ENCODE measurements at places on chromosomes 13 and 19.

DNA sequence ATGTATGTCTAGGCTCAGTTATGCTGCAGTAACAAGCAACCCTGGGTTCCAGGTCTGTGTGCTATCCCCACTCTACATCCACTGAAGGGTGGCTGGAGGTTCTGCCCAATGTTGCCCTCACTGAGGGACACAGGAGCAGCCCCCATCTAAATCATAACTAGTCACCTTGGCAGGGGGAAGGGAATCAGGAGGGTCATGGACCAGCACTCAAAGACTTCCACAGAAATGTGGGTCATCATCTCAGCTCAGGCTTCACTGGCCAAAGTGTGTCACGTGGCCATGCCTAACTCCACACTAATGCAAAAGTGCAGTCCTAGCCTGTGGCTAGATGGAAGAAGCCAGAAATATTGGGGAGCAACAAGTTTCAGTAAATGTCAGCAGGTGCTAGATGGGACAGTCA lies 137.3 kb upstream of the ZNF507 start:
- no peak for DNase-seq

GRCh38 chr13:103289681-103290080 lies 223.5 kb upstream of the SLC10A2 start:
- DNase-seq, result no peak

DNA sequence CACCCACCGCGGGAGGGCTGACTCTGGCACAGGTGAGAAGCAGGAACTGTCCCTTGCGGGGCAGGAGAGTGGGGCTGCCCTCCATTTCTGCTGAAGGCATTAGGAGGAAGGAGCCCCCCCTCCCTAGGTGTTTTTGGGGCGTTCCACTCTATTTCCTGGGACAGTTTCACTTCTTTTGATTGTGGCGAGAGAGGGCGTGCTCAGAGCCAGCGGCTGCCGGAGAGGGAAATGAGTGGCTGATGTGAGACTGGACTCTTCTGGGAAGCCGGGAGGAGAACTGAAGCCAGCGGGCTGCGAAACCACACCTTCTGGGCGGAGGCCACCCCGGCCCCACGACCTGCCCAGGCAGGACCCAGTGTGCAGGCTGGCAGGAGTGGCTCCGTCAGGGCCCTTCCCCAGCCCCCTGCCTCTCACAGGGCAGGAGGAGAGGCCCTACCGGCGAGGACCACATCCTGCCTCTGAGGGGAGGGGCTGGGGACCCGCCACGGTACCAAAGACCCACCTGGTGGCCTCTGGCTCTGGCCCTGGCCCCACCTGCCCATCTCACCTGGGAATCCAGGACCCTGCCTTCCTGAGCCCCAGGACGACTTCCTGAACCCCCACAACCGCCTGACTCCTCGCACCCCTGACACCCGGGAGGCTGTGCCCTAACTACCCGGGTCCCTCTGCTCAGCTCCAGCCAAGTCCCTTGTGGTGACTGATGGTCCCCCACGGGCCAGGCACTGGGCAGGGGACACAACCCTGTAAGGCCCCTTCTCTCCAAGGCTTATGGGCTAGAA lies 25.9 kb downstream of the MPND start:
- DNase-seq, result no peak

DNA sequence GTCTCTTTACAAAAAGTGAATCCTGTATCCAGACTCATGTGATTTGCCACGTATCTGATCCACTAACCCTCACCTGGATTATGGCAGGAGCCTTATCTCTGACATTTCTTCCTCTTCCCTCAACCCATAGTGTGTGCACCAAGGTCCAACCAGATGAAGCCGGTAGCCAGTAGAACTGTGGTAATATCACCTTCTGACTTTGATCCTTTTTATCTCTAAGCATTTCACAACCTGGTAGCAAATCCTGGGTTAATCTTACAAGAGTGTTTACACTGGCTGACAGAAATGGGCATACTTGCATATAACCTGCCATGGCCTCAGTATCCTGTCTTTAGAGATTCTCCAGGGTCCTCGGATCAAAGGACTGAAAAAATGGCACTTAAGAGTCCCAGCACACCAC lies 1.9 kb downstream of the ZNF417 start:
- no peak for DNase-seq

GRCh38 chr13:104625201-104625600 lies 1559.0 kb upstream of the SLC10A2 start:
- DNase-seq, result no peak

DNA sequence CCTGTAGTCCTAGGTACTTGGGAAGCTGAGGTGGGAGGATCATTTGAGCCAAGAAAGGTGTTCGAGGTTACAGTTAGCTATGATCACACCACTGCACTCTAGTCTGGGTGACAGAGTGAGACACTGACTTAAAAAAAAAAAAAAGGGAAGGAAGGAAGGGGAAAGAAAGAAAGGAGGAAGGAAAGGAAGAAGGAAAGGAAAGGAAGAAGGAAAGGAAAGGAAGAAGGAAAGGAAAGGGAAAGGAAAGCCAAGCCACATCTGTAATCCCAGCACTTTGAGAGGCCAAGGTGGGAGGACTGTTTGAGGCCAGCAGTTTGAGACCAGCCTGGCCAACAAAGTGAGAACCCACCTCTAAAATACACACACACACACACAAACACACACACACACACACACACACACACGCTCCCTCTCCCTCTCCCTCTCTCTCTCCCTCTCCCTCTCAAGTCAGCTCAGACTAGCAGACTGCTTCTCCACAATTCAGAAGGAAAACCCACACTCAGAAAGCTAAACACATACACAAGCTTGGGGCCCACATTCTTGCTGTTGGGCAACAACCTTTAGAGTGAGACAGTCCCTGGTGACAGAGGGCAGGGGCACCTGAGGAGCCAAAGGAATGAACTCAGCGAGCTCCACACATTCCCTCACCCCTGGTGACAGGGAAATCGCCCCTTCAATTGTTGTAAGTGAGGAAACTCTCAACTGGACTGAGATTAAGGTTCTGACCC lies 2.7 kb downstream of the ZNF709 start:
- no peak for DNase-seq

DNA sequence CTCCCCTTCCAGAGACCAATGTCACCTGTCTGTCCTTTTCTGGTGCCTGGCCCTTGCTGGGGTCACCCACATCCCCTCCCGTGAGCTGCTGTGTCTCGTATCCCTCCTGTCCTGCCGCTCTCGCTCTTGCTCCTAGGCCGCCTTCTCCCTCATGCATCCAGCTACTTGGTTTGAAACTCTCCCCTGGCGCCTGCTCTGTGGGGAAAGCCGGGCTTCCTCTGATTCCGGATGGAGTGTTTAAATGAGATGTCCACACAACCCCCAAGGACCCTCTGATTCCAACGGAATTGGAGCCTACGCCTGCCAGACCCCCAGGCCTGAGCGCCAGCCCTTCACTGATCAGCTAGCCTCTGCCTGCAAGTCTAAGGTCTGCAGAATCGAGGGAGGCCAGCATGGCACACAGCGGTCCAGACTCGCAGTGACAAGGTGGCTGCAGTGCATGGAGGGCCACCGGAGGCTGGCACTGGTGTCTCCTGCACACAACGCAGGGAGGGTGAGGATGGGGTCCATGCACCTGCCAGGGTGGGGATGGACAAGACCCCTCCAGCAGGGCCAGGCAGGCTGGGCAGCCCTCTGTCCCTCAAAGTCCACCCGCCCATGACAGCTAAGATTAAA lies 47.2 kb downstream of the RFX2 start:
- no peak for DNase-seq

DNA sequence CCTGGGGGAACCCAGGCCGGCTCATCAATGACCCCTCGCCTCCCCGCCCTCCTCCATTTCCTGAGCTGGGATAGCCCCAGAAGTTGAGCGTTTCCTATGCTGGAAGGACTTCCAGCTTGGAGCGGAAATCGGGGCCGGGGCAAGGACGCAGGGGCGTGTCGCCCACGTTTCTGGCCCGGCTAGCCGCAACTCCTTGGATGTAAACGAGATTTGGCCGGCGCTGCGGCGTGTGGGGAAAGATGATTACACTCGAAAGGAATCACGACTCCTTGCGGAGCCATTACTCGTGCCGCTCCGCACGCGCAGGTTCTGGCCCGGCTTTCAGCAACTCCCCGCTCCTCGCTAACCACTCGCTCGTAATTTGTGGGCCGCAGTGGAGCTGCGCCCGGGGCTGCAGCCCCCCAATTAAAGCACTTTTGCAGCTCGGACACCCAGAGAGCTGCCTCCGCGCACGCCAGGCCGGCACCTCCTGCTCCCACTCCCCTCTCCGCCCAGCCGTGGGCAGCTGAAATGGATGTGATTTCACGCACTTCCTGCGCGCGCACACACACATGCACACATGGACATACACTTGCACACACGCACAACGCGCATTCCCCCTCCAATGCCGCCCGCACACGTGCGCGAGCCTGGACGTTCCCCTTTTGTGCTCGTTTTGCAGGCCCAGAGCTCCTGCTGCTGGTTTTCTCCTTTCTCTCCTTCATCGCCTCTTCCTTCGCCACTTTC lies 15.7 kb downstream of the ZIC5 start:
- no peak for DNase-seq

DNA sequence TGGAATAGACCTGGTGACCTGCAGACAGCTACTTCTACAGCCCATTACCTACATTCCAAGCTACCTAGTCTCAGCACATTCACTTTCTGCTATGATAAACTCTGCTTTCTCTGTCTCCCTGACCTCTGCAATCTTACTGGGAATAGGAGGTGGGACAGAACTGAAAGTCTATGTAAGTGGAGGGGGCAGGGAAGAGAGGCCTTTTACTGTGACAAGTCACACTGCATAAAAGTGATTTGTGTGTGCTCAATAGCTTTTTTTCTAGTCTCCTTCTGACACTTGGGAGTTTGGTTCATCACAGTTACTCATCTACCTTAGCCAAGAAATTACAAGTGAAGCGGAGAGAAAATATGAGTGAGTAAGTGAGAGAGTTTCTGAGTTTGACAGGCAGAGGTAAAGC lies 322.4 kb downstream of the OLFM4 start:
- DNase-seq, result no peak

DNA sequence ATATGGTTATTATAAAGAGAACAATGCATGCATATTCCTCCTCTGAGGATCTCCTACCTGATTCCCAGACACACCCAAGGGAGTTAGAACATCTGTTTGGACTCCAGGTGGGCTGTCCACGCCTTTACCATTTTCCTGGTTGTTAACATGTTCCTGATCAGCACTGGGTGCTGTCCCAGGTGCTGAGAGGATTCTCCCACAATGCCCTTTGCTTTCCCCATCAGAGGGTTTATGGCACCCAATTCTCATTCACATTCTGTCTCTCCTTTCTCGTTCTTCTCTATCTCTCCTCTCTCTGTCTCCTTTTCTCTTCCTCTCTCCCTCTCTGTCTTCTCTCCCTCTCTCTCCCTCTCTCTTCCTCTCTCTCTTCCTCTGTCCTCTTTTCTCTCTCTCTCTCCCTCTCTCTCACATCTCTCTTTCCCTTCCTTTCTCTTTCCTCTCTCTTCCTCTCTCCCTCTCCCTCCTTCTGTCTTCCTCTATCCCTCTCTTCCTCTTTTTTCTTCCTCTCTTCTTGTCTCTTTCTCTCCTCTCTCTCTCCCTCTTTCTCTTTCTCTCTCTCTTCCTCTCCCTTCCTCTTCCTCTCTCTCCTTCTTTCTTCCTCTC lies 3.3 kb upstream of the RDH13 start:
- DNase-seq, result no peak

DNA sequence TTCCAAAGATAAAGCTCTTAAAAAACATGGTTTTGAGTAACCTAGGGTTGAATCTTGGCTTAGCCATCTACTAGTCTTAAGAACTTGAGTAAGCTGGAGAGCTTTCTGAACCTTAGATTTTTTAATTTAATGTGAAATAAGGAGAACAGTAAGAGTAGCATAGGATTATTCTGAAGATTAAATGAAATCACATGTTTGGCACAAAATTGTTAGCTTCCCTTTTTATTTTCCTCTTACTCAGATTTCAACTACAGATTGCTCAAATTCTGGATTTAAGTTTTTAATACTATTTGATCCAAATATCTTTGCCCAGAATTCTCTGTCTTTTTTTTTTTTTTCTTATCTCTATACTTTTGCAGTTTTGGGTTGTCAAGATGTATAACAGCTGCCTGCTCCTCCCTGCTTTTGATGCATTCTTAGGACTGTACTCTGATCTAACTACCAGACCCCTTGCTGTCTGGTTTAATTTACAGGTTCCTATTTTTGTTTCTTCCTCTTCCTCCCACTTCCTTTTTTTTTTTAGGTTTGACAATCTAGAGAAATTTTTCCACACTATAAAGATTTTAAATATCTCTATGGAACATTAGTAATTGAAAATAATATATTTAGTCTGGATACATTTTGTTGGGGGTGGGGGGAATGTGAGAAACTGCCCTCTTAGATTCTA lies 12.3 kb downstream of the POMP start:
- DNase-seq, result no peak

DNA sequence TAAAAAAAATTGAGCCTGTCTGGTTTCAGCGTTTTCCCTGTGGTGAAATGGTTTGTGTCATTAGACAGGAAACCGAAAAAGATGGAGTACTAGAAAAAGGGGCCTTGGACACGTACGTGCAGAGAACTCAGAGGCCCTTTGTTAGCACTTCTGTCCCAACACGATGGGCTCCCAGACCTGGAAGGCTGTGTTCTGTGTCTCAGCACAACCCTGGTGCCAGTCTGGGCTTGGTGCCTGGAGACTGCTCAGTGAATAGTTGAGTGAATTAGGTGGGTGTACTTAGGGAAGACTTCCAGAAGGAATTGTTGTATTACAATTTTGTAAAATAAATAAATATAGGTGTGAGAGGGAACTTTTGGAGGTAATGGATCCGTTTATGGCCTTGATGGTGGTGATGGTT lies 8.7 kb downstream of the ZNF71 start:
- no peak for DNase-seq

- no peak for DNase-seq
Observed at GRCh38 chr19:55600662-55601028, 557 bp downstream of the ZNF524 start.

GRCh38 chr13:35028338-35028867 lies 86.3 kb downstream of the NBEA start:
- DNase-seq, result no peak

- DNase-seq, result no peak
Observed at GRCh38 chr13:58991826-58992477, 1171.8 kb downstream of the DIAPH3 start.

DNA sequence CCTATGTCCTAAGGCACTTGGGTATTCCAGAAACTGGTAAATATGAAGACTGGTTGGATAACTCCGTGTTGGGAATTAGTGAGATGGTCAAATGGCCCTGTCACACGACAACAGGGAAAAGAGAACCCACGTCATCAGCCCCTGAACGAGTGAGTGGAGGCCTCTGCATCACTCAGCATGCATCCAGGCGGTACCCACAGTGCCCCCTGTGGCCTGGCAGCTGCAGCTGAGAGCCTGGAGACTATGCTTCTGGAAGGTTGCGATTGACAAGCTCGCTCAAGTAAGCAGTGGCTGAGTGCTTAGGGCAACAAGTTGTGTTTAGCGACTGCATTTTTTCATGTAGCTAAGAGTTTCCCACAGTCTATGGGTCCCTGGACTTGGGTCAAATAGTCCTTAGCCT lies 55.9 kb downstream of the COL4A2 start:
- DNase-seq, result no peak

DNA sequence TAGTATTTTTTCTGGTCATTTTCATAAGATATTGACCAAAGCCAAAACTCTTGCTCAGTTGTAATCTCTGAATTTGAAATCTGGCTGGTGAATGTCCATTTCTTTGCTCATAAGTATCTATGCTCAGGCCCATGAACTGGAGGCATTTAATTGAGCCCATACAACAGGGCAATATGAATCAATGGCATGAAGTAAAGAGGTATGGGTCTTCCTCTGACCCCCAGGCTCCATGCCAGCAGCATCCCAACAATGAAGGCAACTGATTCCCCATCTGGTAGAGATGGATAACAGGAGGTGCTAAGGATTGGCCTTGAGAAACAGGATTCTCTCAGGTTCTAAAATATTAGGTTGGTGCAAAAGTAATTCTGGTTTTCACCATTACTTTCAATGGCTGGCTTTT lies 330.8 kb downstream of the LIG4 start:
- no peak for DNase-seq
